Activated T-cell treated with anti-CD3 and anti-CD28 coated beads for 48 hours (primary cell): ENCODE measurements at places on chromosomes 6 and 20.

DNA sequence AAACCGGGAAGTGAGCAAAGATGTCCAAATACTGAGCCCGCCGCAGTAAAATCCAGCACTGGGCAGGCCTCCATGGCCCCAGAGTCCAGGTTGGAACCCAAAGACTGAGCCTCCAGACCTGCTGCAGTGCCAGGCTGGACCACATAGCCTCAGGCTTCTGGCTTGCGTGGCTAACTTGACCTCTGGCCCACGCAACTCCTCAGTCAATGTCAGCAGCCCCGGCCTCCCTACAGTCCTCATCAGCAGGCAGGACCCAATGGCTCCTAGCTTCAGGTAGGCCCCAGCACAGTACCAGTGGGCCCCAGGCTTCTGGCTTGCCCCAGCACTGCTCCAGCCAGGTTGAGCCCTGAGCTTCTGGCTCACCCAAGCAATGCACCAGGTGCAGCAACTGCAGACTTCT, 245.1 kb upstream of the AFDN start:
- no peak for DNase-seq

DNA sequence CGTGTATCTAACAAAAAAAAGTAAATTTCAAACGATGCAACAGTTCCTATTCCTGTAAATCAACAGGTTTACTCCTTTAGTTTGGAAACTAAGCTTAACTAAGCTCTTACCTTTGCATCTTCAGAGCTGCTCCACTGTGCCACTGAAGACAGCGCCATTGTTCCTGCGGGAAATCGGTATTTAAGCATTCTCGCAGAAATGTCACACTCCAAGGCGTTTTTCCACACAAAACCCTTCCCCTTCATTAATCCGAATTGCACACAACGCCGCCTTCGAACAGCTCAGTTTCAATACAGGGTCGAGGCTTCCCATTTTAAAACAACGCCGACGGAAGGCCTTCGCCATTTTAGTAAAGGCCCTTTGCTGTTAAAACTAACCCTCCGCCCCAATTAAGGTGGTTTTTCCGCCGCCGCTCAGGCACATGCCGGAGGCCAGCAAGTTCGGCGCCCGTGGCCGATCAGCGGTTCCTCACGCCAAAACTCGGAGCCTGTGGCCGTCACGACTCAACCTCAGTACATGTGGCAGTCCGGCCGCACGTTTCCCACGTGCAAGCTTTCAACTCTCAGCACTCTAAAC, 35.4 kb upstream of the SYNCRIP start:
- DNase-seq, result no peak

- no peak for DNase-seq
Measured at GRCh38 chr20:50583442-50584150, 73.4 kb downstream of the PTPN1 start.

DNA sequence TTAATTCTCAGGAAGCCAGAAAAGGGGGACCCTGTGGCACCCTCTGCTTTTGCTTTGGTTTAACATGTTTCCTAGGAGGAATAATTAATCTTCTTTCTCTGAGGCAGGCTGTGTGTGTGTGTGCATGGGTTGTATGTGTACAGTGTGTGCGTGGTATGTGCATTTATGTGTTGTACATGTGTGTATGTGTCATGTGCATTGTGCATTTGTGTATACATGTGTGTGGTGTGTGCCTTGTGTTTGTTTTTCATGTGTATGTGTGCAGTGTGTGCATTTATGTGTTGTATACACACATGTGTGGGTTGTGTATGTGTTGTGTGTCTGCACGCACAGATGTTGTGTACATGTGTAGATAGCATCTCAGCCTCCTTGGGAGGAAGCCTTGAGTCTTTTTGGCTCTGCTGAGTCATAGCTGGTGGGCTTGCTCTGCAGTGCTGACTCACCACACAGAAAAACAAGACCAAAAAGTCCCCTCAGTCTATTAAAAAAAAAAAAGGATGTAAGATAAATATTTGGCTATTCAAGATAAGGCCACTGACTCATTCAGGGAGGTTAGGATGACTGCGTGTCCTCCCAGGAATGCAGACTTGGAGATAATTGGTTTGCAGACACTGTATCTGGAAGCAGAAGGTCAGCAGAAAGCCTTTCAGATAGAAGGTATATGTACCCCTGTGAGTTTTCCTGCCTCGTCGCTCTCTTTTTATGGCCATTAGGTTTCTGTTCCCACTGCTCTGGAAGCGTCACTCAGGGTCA, 58.6 kb downstream of the SYNJ2 start:
- DNase-seq, result peak; percentile 21

DNA sequence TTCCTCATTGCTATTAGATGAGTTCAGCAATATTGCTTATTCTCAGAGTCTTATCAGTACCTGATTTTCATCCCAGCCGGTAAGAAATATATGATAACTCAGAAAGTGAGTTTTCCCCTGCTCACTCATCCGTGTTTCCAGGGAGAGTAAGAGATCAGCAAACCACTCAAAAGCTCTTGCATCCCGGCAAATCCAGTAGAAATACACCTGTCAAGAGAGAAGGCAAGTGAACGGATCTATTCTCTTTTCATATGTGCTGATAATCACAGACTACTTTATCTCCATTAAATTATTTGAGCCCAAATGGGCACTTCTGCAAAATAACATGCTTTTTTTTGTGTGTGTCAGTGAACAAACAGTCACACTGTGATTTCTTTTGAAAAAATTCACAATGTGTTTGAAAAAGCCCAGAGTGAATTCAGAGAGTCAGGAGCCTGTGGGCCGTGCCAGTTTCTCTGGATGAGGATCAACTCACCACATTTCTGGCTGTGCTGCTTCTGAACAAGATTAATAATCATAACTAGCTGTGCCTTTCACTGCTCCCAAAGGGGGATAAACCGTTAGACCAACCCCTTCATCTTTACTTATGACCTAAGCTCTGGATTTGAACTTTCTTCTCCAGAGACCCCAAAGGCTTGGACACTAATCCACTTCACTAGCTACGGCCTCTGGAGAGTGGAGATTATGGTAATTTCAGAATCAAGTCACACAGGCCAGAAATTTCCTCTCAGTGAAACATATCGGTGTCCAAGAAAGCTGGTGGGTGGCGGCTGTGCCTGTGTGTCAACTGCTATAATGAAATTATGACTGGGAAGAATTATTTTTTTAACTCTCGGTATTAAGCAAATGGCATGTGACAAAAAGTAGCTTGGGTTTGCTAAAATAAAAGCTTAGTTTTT, 44.2 kb downstream of the NOX3 start:
- no peak for DNase-seq

DNA sequence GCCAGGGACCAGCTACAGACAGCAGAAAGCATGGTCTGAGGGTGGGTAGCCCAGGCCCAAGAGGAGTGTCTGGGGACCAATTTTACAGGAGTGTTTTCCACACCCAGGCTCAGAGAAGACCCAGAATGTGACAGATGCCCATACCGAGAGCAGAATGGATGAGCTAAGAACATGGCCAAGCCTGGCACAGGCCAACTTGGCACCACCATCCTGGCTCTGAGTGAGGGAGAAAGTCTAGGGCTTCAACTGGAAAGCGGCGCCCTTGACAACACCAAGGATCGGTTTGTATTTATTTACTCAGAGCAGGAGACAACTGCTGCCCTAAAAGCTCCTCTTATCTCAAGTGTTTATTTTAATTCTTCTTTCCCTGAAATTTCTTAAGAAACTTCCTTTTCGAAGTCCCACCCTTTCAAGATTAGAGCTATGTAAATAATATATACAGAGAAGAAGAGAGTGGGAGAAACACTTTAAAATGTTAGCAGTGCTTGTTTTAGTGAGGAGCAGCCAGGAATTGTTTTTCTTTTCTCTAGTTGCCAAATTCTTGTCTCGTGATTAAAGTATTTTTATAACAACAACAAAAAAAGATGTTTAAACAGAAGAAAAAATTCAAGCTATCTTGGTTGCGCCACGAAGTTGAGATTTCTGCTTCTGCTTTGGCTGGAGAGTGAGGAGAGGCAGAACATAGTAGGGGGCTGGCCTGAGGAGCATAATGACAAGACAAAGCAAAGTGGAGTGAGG, 16.2 kb downstream of the TNXB start:
- DNase-seq, result no peak

DNA sequence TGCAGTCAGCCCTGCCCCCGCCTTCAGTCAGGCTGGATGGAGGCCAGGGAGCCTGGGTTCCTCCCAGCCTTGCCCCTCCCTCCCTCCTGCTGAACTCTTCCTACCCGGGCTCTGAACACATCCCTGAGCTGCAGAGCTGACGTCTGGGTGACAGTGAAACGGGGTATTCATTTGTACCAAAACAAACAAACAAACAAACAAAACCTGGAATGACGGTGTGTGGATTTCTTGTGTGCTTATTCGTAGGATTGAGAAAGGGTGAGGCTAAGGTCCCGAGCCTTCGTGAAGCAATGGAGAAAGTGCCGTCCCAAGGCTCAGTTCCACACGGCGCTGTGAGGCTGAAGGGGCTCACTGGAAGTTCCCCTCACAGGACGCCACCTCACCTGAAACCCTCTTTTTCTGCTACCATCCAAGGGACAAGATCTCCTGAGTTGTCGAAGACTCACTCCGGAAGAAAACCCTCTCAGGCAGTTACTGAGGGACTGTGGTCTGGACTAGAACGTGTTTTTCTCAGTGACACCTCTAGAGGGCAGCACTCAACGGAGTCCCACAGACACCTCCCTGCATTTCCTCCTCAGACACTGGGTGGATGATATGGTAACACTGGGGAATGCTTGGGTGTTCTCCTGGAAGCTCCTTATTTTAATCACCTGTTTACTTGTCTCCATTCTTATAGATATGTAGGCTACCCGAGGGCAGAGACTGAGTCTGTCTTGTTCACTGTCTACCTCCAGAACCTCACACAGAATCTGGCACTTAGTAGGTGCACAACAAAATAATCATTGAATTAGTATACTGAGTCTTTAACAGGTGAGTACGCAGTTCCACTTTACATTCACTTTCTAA, 27.3 kb downstream of the GSTA3 start:
- peak; percentile 47 for DNase-seq

- DNase-seq, result peak; percentile 47
Measured at GRCh38 chr6:28742668-28743270, 181.0 kb downstream of the TRIM27 start.

GRCh38 chr6:42509256-42509655, 54.6 kb upstream of the UBR2 start:
- no peak for DNase-seq

- peak; percentile 49 for DNase-seq
Measured at GRCh38 chr6:24910961-24911725, 24.6 kb downstream of the RIPOR2 start.

DNA sequence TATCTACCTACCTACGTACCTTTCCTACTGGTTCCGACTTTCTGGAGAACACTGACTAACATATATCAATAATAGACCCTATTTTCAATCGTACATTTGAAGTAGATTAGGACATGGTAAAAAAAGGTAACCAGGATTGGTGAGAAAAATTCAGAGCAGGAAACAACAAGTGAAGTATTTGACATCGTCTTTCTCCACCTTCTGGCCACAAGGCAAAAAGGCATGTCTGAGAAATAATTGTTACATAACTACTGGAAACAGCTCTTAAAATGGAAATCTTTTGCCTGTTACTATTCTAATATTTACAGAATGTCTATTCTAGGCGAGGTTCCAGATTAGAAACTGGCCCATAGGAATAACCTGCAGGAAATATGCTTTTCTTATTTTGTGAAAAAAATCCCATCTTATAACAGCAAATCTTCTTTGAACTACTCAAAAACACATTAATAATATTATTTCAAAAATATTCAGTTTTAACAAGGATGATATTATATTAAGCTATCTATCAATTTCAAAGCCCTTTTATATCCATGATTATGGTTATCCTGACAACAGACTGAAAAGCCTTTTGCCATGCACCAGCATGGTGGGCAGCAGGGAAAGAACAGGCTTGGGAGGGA, 80.8 kb downstream of the RCAN2 start:
- no peak for DNase-seq

GRCh38 chr6:22737331-22737730, 168.0 kb downstream of the HDGFL1 start:
- no peak for DNase-seq

DNA sequence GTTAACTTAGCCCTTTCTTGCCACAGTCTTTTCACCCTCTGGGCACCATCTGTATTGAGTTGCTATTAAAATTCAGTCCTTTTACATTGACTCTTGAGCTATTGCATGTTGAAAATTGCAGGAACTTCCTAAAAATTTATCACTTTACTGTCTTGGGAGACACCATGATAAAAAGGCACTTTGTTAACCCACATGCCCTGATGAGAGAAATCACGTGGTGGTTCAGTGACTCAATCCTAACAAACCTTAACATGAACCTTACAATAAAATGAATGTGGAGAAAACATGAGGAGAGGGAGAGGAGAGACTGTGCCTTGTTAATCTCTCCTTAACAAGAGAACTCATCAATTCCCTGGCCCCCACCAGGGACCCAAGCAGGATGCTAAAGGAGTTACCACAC, 30.8 kb downstream of the GSTA4 start:
- no peak for DNase-seq

- no peak for DNase-seq
Measured at GRCh38 chr6:57089265-57089664, 723 bp upstream of the ZNF451 start.

- DNase-seq, result no peak
Measured at GRCh38 chr20:49573900-49574416, 6.0 kb upstream of the PTGIS start.

- DNase-seq, result no peak
Measured at GRCh38 chr6:5133943-5134342, 48.8 kb downstream of the PPP1R3G start.

GRCh38 chr20:12170406-12170805, 252.7 kb downstream of the BTBD3 start:
- no peak for DNase-seq

GRCh38 chr6:2497922-2498623, 252.6 kb downstream of the MYLK4 start:
- no peak for DNase-seq

DNA sequence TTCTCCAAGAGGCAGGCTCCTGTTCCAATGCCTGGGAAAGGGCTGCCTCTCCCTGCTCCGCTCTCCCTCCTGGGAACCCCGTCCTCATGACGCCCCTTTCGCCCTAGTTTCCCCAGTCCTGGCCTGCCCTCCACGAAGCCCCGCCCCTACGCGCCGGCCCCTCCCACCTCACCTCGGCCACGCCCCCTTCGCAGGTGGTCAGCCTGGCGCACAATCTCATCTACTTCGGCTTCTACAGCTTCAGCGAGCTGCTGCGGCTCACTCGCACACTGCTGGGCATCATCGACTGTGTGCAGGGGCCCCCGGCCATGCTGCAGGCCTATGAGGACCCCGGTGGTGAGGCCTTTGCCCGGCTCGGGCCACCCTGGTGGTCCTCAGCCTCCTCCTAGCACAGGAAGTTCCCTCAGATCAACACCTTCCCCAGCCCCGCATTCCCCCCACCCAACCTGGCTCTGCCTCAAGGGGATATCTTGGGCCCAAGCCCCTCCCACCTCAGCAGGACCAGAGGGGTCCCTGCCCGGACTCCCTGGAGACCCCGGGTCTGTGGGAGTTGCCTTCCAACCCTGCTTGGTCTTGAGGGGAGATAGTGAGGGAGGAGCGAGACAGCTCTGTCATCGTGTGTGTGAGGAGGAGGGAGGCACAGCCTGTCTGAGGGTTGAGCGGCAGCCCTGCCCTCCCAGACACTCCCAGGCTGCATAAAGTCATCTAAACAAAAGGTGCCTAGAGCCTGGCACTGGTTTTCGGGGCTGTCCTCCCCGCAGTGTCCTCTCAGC, 40.3 kb downstream of the UQCC2 start:
- no peak for DNase-seq

- DNase-seq, result no peak
Measured at GRCh38 chr20:4112481-4113421, 97.4 kb upstream of the RNF24 start.
